ENCODE measurements at places on chromosomes 1 and 21. TPM values are rescaled to one million over a fixed set of nuclear protein-coding genes. Genes with fewer than 3 reads are reported as not detected.

DNA sequence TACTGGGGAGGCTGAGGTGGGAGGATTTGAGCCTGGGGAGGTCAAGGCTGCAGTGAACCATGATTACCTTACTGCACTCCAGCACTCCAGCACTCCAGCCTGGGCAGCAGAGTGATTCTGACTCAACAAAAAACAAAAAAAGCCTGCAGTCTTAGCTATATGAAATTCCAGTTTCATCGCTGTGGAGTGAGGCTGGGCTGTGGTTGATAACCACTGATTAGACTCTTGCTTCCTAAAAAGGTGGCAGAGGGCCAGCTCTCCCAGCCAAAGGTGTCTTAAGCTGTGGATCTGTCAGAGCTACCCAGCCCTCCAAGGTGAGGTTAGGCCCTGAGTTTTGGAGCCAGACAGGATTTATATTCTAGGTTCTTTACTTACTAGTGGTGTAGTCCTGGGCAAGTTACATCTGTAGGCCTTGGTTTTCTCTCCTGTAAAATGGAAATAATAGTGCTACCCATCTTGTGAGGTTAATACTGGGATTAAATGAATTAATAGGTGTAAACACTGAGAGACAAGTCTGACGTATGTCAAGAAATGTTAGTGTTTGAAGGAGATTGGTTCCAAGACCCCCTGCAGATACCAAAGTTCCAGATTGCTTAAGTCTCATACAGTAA, 35.9 kb downstream of the TMCC2 start:
- no peak for DNase-seq

- DNase-seq: no peak
Observed at GRCh38 chr1:169779970-169780369, 14.7 kb downstream of the METTL18 start.

Gene LRRC38
- total RNA-seq: not detected

Gene GBP7
- total RNA-seq: not detected

DNA sequence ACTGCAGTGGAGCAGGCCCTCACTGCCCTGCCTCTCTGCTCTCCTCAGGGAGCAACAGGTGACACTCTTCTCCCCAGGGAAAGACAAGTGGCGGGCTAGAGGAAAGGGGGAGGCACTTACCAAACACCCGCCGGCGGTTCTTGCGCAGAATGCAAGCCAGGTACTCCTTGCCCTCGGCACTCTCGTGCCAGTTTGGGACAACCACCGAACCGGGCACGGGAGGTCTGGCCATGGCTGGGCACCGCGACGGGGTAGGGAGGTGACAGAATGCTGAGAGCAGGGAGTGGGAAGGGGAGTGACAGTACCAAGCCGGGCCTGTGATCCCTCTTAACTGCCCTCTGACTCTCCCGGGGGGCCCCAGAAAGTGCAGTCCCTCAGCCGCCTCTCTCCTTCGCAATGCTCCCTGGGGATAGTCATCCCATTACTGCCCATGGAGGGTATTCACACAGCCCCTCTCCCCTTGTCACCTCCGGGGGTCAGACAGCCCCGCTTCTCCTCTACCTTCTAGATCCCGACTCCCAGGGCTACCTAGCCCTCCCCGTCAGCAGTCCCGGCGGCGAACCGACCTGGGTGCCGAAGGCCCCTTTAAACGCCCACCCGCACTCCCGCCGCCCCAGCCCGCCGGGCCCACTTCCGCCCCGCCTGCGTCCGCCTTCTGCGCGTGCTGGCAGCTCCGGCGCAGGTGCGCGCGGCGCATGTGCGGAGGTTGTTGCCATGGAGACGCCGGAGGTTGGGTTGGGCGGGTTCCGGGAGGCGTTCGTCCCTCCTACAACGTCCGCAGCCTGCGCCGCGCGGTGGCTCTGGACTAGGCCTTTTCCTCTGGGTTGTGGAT, at the start of gene CPLANE2:
Gene CPLANE2, minus strand, starts transcription at position 673 of the 832 bp plus-strand sequence. Its CDS starts 441 bp downstream, at position 232.
- DNase-seq: peak; percentile 91

- no peak for DNase-seq
Observed at GRCh38 chr1:61523893-61524605, 200.9 kb downstream of the TM2D1 start.

GRCh38 chr21:43721939-43722338, 3.0 kb downstream of the PDXK start:
- DNase-seq: no peak

GRCh38 chr1:109722908-109723691, 11.0 kb downstream of the GSTM5 start:
- DNase-seq: no peak

DNA sequence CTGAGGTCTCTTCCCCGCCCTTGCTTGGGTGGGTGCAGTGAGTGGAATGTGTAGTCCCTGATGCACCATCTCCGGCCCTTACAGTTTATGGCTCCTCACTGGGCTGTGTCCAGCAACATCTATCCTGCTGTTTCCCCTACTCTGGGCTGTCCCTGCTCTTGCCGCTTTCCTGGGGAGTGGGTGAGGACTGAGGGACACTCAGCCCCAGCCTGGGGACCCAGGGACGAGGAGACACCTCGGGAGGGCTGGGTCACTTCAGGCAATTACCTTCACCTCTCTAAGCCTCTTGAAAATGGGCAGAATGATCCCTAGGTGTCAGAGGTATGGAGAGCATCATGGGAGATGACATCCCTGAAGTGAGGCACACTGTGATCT, 13.6 kb upstream of the LRP8 start:
- DNase-seq: peak; percentile 12

DNA sequence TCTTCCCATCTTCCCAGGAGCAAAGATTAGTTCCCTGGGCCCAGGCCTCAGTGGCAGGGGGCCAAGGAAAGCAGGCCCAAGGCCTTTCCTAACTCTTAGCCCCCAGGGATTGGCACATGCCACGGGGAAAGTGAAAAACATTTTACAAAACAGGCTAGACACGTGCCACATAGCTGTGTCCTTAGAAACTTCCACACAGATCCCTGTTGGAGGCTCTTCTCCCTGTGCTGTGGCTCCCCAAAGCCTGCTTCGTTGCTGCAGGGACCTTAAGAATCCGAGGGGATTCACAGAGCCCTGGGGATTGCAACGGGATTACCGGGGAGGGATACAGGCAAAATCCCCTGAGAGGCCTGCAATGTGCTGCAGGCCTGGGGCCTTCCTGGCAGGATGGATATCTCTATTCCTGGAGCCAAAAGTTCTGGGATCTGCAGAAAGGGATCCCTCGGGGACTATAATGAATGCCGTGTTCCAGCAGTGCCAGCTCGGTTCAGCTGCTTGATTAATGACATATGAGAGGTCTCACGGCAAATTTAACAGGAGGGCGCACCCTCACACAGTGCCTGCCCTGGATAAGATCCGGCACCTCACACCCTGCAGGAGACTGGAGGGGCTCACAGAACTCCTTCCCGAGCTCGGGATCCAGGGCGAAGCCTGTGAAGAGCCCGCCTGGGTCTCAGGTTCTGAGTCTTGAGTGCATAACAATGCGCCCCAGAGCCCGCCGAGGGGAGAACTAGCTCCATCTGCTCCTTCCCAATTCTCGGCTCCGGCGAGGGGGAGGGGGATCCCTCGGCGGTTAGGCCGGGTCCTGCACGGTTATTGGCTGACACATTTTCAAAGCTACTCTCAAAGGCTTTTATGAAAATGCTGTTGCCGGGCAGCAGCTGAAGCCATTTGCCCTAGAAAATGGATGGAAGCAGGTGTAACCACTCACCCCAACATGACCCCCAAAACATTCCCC, 15.3 kb upstream of the RGS8 start:
- no peak for DNase-seq

DNA sequence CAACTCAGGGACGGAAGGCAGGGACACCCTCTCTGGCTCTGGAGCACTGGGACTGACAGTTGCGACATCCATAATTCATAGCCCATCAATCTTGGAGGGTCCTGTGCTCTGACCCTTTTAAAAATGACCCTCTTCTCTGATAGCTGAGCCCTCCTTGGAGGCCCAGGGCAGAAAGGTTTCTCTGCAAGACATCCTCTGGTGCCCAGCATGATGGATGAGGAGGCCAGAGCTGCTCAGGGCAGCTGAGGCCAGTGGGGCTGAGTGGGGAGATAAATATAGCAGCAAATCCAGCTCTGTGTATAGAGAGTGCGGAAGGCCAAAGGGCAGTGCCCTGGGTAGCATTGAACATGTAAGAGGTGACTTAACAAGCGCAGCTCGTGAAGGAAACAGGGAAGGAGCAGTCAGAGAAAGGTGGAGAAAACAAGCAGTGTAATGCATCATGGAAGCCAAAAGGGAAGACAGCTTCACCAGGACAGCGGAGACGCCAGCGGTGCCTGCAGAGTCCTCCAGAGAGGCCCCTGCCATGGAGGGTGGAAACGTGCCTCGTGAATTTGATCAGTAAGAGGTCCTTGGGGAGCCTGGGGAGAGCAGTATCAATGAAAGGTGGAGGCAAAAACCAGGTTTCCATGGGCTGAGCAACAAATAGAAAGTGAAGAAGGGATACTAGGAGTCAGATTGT, 50.4 kb upstream of the FMOD start:
- no peak for DNase-seq

DNA sequence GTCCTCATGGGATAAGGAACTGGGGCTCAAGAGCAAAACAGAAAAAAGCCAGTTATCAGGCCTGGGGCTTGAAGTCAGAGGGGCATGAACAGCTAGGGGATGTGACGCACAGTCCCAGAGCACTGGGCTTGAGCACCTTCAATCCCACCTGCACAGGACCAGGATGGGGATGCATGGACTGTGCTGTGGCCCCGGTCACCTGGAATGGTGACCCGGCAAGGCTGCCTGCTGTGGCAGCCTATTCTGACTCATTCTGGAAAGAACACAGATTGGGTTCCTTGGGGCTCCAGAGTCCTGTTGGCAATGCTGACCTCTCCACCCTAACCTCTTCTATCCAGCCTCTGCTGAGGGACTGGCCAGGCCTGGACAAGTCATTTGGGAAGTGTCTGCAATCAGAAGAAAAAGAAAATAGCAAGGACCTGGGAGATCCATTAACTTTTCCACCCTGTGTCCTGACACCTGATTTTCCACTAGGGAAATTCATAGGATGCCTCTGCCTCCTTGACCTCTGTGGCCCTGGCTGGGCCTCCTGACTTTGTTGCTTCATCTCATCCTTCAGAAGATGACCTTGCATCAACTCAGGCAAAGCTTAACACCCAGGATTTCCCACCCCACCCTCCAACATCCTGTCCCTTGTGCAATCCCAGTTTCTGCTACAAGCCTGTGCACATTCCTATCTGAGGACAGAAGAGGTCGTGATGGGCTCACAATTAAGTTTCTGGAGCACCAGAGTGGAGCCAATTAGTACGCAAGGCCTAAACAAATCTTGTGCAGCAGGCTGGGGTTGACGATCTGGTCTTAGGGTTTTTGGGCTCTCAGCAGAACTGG, 17.9 kb upstream of the FMOD start:
- peak; percentile 70 for DNase-seq

- no peak for DNase-seq
Observed at GRCh38 chr1:3618531-3618880, 6.3 kb upstream of the TPRG1L start.

DNA sequence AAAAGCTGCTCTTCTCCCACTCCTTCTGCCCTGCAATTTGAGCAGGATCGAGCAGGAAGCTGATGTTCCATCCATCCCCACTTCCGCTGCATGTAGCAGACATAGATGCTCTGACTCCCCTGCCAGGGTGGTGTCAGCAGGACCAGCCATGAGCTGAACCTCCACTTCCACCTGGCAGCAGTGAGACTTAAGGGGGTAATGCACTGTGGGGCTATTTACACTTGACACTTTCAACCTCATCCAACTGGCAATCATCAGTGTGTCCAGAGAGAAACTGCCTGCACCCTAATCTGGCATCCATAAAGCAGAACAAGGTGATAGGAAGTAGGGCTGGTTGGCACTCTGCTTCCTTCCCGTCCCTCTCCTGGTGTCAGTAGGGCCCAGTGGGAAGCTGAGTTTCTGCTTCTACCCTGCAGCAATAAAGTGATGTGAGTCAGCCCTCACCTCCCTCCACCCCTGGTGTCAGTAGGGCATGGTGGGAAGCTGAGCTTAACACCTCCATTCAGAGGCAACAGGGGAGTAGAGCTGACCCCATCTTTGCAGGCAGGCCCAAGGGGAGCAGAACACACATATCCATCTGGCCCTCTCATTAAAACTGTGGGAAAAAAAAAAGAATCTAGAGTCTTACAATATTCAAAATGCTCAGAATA, 272.3 kb downstream of the PTPRU start:
- no peak for DNase-seq

Gene C1orf167
- not detected for total RNA-seq

- DNase-seq: no peak
Observed at GRCh38 chr1:205293350-205294074, 28.0 kb downstream of the NUAK2 start.

DNA sequence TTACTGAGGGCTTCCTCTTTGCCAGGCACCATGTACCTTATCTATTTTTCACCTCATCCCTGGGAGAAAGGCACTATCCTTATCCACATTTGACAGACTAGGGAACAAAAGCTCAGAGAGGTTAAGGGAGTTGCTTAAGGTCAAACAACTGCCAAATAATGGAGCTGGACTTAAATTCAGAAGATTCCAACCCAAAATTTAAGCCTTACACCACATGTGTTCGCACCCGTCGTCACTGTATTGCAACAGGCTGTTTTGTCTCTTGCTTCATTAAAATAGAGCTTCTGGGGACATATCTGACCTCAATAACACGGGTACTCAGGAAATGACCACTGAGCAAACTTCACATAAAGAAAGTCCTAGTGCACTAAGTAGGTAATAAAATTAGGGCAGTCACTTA, 62.0 kb downstream of the TRABD2B start:
- DNase-seq: no peak

DNA sequence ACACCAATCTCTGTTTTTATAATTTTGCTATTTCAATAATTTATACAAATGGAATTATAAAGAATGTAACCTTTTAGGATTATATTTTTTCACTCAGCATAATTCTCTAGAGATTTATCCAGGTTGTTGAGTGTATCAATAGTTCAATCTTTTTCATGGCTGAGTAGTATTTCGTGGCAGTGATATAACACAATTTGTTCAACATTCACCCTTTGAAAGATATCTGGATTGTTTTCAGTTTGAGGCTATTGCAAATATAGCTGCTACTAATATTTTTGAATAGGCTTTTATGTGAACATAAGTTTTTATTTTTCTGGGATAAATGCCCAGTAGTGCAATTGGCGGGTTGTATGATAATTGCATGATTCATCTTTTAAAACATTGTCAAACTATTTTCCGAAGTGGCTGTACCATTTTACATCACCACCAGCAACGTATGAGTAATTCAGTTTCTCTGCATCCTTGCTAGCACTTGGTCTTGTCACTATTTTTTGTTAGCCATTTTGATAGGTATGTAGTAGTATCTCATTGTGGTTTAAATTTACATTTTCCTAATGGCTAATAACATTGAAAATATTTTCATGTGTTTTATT, 55.6 kb upstream of the ABCD3 start:
- no peak for DNase-seq

DNA sequence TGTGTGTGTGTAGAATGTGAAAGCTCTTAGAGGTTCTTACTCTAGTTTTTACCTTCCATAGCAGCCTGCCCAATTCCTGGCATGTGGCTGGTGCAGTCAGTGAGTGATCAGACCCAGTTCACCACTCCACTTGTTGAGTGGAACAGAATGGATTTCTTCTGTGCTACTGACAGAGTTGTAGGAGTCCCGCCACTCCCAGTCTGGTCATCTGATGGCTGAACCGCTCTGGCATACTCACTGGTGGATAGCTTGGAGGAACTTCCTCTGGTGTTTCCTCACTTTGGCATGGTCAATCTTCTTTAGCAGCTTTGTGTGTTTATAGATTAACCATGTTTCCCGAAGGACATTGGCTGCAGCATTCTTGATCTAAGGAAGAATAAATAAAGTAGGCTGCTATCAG, 106.7 kb upstream of the ADAR start:
- DNase-seq: no peak

Gene CD84
- 17.0 TPM for total RNA-seq

- DNase-seq: no peak
Observed at GRCh38 chr1:167184081-167184480, 36.6 kb upstream of the POU2F1 start.

- no peak for DNase-seq
Observed at GRCh38 chr1:198860371-198860770, 221.5 kb downstream of the PTPRC start.

- no peak for DNase-seq
Observed at GRCh38 chr1:112239683-112240330, 156.2 kb upstream of the CTTNBP2NL start.

Measured in breast epithelium (tissue), 4 donors.